ENCODE measurements at places on chromosomes 12 and 14.

DNA sequence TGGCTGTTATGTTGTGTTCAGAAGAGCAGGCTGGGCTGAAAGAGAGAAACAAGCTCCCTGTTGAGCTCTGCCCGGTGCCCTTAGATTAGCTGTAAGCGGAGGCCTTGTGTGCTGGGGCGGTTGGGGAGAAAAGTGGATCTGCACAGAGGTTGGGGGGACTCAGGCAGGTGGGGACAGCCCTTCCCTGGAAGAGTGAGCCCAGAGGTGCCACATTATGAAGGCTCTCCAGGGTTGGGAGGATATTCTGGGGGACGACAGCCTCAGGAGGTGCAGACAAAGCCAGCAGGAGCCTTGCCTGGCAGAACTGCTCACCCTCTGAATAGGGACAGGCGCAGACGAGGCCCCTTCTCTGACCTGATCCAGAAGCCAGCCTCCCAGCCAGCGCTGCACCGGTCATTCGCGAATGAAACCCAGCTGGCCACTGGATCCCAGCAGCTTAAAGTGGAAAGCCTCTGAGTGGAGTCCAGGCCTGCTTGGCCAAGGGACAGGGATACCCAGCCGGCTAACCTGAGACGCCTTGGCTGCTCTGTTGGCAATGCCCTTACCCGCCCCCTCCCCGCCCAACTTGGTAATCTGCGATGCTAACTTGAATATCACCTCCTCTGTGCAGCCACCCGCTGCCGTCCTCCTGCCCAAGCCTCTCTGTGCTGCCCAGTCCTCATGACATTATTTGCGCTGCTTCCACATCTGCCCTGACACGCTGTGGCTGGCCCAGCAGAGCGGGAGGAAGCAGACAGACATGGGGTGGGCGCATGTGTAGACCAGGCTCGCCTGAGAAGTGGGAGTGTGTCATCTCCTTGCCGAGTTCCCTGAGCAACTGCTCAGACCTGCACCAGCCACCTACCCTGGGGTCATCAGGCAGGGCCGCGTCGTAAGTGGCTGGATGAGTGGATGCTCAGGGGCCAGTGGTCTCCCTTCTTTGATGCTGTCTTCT, 5.6 kb downstream of the HIP1R start:
- DNase-seq: no peak

DNA sequence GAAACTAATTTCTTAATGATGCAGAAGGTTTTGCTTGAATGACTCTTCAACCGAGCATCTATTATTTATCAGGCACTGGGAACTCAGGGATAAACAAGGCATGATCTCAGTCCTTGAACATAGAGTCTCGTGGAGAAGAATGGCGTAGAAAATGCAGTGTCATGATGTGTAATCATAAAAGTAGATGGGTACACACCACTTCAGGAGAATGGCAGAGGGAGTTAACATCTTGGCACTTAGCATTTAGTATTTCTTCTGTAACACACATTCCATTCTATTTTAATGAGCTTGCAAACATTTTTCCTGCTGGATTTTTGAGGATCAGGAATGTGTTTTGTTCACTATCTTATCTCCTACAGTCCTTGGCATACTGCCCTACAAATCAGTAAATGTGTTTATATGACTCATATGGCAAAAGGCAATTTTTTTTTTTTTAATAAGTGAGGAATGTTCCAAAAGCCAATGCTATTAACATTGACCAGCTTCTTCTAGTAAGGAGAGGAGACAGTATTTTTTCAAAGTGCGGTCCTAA, 3.8 kb downstream of the TXNRD1 start:
- DNase-seq: peak; percentile 99

DNA sequence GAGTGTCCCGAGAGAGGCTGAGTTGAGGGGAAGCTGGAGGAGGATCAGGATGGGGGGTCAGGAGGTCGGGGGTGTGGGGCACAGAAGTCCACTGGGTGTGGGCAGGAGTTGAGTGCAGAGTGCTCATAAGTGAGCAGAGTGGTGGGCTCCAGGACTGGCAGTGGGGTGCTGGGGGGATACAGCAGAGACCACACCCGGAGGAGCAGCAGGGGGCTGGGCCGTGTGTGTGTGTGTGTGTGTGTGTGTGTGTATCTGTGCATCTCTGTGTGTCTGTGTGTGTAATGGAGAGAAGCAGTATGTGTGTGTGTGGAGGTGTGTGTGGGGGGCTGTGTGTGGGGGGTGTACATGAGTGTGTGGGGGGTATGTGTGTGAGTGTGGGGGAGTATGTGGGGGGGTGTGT, 4.9 kb upstream of the NUDT14 start:
- no peak for DNase-seq

DNA sequence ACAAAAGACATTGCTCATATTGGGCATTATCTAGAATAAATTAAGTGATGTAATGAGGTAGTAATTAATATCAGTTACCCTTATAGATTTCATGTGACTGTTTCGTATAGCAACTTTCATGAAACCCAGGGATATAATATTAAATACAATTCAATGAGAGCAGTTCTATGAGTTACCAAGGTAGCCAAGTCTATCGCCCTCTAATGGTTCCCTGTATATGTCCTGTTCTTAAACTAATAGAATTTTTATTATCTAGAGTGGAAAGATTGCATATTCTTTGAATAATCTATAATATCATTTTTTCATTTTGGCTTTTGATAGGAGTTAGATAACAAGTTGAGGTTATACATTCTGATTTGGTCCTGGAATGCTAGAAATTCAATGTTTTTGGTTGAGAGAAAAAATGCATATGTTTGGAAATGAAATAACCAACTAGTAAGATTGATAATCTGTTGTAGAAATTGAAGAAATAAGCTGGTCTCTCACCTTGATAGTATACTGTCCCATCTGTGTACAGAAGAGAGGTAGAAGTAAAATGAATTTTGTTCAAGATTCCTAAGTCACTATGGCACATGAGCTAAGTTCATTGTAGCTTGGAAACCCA, 59.7 kb downstream of the SCFD1 start:
- no peak for DNase-seq

DNA sequence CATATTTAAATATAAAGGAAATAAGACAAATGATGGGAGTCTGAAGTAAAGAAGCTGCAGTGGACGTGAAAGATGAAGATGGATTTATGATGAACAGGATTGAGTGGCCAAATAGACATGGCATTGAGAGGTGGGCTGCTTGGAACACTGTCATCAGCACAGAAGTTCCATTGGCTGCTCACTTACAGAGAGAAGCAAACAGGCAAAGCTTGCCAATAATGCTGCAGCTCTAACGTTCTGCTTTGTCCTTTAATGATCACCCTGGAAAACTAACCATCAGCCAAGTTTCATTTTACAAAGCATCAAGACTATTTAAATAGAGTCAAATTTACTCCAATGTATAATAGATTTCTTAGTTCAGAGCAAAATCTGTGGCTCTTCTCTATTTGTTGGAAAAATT, 721.4 kb downstream of the TMTC2 start:
- no peak for DNase-seq

- no peak for DNase-seq
Measured at GRCh38 chr12:2378835-2379330, 326.1 kb downstream of the CACNA1C start.

- DNase-seq: no peak
Measured at GRCh38 chr12:38587594-38587993, 271.0 kb downstream of the ALG10B start.

DNA sequence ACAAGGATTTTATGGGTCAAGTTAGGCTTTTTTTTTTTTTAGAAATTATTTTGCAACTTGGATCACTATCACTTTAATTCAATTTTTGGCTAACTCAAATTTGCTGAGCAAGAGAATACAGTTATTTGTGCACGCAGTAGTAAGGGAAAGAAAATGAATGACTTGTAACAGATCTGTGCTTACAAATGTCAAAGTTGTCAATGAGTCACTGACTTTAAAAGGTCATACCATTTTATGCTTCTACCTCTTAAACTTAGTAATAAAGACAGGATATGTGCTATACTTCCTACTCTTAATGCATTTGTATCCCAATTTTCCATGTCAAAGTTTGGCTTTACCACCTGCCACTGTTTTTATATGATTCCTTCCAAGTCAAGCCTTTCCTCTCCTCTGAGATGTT, 131.1 kb upstream of the FBXO33 start:
- DNase-seq: no peak

- no peak for DNase-seq
Measured at GRCh38 chr12:13702381-13702780, 279.0 kb downstream of the GRIN2B start.

- DNase-seq: no peak
Measured at GRCh38 chr12:113983777-113984448, 17.8 kb upstream of the RBM19 start.

DNA sequence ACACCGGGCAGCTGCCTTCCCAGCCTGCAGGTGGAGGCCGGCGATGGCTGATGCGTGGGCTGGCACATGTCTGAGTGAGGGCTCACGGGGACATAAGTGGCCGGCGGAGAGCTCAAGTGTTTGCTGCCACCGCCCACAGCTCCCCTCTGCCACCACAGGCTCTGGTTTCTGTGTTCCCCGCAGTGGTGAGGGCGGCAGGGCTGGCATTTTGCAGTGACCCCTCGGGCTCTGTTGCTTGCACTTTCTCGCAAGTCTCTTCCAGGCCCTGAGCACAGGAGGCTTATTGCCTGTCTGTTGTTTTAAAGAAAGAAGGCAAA, 271.0 kb upstream of the RTL1 start:
- no peak for DNase-seq

- DNase-seq: peak; percentile 45
Measured at GRCh38 chr12:68962877-68963855, 30.2 kb upstream of the CPM start.

GRCh38 chr12:79415321-79415720, 275.4 kb downstream of the PAWR start:
- DNase-seq: no peak

GRCh38 chr14:91649930-91650329, 82.0 kb downstream of the CATSPERB start:
- DNase-seq: peak; percentile 53

DNA sequence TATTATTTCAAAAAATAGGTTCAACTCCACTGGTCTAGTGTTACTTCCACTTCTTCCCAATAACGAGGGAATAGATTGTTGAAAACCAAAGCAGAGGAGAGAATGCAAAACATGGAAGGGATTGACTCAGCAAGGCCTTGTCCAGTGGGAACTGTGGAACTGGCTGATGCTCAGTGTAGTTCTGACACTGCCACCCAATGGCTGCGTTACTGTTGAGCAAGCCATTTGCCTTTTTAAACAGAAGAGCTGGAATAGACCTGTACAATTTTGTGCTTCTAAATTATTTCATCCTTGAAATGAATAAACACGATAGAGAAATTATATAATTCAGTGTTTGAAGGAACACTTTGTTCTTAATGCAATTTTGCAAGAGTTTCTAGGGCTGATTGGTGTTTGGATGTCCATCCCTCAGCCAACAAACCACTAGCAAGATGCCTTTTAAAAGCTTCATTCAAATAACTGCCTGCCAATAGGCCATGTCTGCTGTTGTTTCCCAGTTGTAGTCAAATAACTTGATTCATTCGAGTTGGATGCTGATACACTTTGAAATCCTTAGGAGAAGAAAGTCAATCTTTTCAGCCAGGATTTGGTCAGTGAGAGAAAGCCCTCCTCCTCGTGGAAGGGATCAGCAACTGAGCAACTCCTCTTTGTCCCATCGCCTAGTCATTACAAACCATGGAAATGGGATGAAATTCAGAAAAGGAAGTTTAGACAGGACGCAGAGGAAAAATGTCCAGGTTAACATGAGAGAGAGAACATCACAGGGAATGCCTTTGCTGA, 7.3 kb upstream of the MGP start:
- DNase-seq: peak; percentile 72

DNA sequence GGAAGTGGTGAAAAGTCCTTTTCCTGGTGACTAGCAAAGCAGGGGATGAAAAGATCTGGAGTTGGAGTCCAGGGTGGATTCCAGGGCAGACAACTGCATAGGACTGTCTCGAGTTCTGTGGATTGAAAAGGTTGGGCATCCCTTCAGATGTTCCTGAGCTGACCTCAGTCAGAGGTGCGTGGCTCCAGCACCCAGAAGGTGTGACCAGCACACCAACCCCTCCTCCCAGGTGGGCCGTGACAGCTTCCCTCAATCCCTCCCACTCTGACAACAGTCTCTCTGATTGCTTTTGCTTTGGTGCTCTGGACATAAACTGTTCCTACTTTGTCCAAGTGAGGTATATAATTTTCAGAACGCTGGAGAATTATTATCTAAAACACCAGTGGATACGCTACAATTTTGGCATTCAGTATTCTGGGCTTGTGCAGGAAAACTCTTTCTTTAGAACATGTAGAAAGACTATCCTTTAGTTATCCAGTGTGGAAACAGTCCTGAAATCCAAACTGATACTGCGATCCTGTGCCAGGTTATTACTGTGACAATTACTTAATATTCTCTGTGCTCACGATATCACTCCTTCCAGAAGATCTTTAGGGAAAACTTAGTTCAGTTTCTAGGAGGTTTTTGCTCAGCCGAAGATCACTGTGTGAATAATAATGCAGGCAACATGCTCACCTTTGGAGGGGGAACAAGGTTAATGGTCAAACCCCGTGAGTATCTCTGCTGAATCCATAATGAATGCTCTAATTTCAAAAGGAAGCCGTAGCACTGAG, 87.9 kb downstream of the DAD1 start:
- no peak for DNase-seq

DNA sequence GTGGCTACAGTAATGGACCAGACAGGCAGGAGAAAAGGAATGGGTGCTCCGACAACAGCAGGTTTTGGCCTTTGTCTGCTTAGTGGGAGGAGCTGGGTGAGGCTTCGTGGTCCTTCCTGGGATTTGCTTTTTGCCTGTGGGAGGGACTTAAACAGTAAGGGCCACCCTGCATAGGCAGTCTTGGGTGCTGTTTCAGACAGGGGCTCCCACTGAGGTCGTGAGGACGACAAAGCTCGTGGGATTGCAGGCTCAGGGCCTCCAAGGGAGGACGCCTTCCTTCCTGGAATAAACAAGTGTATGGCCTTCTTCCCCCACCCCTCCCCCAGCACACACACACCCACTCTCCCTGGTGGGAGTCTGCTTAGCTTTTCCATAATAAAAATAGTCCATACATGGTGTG, 63.1 kb downstream of the FZD10 start:
- DNase-seq: no peak

DNA sequence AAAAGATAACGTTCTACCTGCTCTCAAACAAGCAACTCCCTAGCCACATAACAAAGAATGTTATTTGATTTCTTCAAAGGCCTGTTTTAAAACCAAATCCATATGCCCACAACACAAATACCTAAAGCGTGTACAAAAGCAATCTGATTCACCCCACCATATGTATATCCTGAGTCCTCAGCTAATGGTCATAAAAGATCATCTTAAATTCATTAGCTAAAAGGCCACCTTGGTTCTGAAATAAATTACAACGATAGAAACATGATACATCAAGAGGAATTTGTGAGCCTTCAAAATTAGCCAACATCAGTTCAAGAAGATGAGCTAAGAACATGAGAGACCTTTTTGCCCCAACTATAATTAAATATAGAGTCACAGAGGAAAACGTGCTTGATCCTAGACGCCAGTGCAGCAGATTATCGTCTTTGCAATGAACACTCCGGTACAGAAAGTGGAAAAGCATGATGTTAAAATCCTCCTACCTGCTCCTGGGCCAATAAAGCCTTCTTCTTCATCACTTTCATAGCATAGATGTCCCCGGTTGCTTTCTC, 20.0 kb downstream of the CIT start:
- DNase-seq: peak; percentile 35

- DNase-seq: no peak
Measured at GRCh38 chr12:14427929-14428328, 62.4 kb downstream of the ATF7IP start.
